ENCODE measurements at places on chromosomes 13 and 19. TPM values are rescaled to one million over a fixed set of nuclear protein-coding genes. Genes with fewer than 3 reads are reported as not detected.

FAM83E gene
- total RNA-seq, result 0.29 TPM

ATP4A gene
- not detected for total RNA-seq

KLK2 gene
- not detected for total RNA-seq

MADCAM1 gene
- total RNA-seq, result 0.72 TPM

ZNF100 gene
- total RNA-seq, result 1.8 TPM

KLK3 gene
- total RNA-seq, result not detected

SMIM44 gene
- total RNA-seq, result not detected

CXCL17 gene
- not detected for total RNA-seq

CDX2 gene
- not detected for total RNA-seq

CEACAM16 gene
- total RNA-seq, result under 0.01 TPM

CYP4F8 gene
- total RNA-seq, result not detected

TMEM38A gene
- total RNA-seq, result 2.4 TPM

HS6ST3 gene
- total RNA-seq, result under 0.01 TPM

CACNA1A gene
- total RNA-seq, result 2.1 TPM

COL4A1 gene
- 412 TPM for total RNA-seq

SPRY2 gene
- 6.5 TPM for total RNA-seq

Data from osteoblast (primary cell).